RPMI8226 (cell line): ENCODE measurements at places on chromosomes 13 and 19.

- no peak for DNase-seq
Observed at GRCh38 chr13:98222816-98223215, 45.7 kb upstream of the RNF113B start.

DNA sequence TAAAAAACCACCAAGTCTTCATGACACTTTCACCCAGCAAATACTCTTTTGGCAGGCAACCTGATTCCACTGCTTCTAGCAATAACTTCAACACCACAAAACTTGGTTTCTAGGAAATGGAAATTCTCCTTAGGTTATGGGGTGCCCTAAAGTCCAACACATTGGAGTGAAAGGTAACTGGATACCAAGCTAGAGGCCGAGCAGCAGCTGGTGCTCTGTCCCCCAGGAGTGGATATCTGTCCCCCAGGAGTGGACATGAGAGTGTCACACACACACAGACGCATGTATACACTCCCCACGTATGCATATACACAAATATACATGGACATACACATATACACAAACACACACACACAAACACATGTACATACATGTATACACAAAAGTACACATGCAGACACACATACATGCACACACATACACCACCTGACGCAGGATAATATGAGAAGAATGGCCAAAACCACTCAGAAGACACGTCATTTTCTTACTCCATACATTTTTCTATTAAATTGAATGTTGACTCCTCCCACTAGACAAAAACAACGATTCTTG is 50.8 kb downstream of the RFX2 start:
- DNase-seq: no peak

GRCh38 chr19:47183601-47184000 is 47.4 kb downstream of the BBC3 start:
- DNase-seq: no peak

DNA sequence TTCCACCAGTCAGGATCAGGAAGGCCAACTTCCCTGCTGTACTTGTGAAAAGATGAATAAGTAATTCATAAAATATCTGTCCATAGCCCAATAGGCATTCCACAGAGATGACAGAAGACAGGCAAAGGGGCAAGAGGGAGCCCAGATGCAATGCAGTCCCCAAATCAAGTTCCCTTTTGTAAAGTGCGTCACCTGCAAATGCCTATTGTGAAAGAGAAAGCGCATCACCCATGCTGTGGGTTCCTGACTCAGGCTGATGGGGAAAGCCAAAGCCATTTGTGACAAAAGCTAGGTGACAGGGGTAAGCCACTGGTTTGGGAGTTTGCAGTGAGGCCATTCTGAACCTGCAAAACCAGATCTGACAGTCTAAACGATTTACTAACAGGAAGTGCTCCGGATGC is 157.5 kb upstream of the ZNF536 start:
- DNase-seq: no peak

- DNase-seq: no peak
Observed at GRCh38 chr19:1648459-1648849, 4.0 kb downstream of the TCF3 start.

GRCh38 chr19:34263745-34264237 is 9.4 kb downstream of the GARRE1 start:
- DNase-seq: no peak

- DNase-seq: no peak
Observed at GRCh38 chr13:79830945-79831344, 350.0 kb downstream of the NDFIP2 start.

- peak; percentile 58 for DNase-seq
Observed at GRCh38 chr13:53151336-53152056, 122.9 kb downstream of the OLFM4 start.

GRCh38 chr13:49454388-49455006 is 10.4 kb downstream of the SETDB2 start:
- peak; percentile 26 for DNase-seq

- no peak for DNase-seq
Observed at GRCh38 chr19:5977222-5977784, 637 bp downstream of the RANBP3 start.

GRCh38 chr19:13884726-13885591 is 8.0 kb downstream of the NANOS3 start:
- peak; percentile 71 for DNase-seq

DNA sequence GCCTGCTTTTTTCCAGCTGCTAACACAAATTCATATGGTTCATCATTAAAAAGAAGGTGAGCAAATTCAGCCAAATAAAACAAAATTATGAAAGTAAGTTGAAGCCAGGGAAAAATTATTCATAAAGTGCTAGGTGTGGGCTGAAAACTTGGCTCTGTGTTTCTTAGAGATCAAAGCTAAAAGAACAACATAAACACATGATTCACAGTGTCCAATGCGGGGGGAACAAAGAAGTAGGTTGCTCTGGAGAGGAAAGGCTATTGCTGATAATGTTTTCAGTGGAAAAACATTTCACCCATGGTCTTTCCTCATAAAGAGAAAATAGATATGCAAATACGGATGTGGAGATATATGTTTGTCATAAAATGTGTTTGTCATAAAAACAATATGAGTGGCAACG is 1691.5 kb upstream of the SLC10A2 start:
- no peak for DNase-seq

GRCh38 chr13:78305171-78305570 is 298.2 kb downstream of the POU4F1 start:
- no peak for DNase-seq

GRCh38 chr19:29503785-29504184 is 22.0 kb upstream of the VSTM2B start:
- DNase-seq: no peak

DNA sequence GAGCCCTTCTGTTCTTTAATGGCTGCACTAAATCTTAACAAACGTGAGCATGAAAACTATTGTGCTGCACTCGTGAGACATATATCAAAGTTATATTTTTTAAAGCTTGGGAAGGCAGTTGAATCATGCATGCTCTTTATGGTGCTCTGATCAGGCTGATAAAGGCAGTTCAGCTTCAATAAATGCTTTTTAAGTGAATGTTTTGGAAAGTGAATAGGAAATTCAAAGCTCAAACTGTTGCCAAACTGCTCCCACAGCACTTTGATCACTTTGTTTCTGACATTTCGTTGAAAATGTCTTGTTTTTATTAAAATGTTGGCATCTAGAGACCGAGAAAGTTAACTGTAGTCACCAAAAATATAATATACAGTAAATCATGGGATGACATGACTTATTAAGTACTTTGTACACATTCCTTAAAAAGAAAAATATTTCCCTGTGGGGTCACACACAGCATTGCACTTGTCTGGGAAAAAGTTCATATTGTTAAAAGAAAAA is 625.7 kb upstream of the PCDH9 start:
- DNase-seq: no peak

- DNase-seq: no peak
Observed at GRCh38 chr19:31347828-31348392, 1.3 kb downstream of the TSHZ3 start.

DNA sequence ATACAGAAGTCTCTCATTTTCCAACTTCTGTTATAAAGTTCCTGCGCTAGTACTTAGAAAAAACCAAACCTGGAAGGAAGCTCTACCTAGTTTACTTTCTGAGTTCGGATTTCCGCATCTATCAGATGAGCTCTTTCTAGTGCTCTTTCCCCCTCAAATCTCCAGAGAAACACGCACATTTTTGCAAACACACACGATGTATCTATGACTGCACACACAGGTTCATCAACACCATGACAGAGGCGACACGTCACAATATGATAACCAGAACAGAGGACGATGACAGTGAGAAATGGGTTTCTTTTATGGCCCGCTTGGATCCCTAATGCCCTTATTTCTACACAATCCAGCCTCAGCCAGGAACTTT is 629 bp upstream of the LRRC63 start:
- peak; percentile 21 for DNase-seq

DNA sequence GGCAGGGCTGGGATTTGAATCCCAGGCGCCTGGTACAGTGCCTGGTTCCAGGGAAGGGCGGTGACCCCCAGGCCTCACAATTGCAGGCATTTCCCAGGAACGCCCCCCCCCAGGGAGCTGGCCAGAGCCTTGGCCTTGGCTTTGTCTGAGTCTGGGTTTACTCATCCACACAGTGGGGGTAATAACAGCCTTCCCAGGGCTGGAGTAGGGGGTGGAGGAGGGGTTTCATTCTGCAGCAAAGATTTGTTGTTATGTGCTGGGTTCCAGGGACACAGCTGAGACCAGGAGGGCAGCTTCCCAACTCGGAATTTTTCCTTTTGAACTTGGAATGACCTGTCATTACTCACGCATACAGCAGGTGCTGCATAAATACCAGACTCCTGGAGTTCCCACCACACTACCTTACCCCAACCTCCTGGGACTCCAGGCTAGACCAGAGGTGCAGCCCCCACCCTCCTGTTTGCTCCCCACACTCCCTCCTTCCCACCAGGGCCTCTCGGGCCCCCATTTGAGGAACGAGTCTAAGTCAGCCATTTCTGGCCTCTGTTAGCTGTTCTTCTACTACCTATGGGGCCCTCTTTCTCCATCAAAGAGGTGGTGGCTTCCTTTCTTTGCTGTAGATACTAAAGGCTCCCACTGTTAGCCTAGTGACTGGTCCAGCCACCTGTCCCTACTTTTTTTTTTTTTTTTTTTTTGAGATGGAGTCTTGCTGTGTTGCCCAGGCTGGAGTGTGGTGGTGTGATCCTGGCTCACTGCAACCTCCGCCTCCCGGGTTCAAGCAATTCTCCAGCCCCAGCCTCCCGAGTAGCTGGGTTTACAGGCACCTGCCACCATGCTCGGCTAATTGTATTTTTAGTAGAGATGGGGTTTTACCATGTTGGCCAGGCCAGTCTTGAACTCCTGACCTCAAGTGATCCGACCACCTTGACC is 1.6 kb upstream of the ADAMTS10 start:
- DNase-seq: no peak

- no peak for DNase-seq
Observed at GRCh38 chr13:111217641-111218040, 102.5 kb downstream of the ARHGEF7 start.

DNA sequence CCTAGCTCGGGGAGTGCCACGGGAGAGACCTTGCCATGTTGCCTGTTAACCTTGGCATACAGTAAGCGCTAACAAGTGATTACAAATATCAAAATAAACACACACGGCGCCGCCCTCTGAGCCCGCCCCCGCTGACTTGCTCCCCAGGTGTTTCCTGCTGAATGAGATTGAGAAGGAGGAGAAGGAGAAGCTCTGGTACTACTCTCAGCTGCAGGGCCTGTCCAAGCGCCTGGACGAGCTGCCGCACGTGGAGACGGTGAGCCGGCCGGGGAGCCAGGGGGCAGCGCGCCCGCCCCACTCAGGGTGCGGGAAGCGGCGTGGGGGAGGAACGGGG is 5.0 kb downstream of the APC2 start:
- peak; percentile 86 for DNase-seq

DNA sequence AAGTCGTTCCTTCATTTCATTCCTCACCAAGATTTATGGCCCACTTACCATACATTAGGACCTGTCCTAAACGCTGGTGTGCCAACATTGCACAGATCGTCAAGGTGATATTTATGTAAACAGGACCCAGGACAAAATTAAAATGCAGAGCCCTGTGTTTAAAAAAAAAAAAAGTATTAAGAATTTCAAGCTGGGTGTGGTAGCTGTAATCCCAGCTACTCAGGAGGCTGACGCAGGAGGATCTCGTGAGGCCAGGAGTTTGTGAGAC is 6.5 kb upstream of the ZNF444 start:
- no peak for DNase-seq

GRCh38 chr19:55146705-55147273 is 2.2 kb downstream of the TNNT1 start:
- peak; percentile 31 for DNase-seq

DNA sequence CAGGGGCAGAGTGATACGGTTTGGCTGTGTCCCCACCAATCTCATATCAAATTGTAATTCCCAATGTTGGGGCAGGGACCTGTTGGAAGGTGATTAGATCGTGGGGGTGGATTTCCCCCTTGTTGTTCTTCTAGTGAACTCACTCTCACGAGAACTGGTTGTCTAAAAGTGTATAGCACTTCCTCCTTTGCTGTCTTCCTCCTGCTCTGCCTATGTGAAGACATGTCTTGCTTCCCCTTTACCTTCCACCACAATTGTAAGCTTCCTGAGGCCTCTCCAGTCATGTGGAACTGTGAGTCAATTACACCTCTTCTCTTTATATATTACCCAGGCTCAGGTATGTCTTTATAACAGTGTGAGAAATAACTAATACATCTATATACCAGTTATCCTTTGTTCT is 706.4 kb upstream of the KLHL1 start:
- no peak for DNase-seq

DNA sequence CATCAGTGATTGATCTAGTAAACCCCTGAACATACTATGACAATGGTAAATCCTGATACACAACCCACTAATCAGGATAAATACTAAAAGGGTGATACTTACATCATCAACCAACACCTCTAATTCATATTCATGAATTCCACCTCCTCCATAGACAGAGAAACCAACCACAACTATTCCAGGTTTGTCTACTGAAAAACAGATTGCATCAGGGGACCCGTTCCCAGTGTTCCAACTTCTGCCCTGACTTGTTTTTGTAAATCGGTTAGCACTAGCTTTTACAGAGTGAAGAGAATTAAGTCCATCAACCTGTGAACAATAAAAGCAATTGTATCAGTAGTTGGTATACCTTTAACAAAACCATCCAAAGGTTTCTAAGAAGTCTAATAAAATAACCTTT is 149.2 kb downstream of the MYCBP2 start:
- DNase-seq: no peak

DNA sequence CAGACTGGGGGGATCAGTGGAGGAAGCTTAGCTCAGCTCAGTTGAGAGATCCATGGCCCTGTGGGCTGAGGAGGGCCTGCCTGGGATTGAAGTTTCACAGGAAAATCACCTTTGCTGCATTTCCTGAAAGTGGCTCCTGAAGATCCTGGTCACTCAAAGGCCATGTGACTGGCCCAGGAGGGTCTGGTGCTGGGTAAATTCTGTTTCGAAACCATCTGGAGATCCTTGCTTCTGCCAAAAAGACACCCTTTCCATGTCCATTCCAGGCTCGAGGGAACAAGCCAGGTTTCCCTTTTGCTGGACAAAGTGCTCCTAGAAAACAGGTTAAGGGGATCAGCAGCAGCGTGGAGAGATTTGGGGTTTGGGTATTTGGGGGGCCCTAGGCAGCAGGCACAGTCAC is 293.3 kb downstream of the ZNF536 start:
- no peak for DNase-seq

GRCh38 chr19:47633517-47633916 is 24.6 kb downstream of the BICRA start:
- DNase-seq: no peak

DNA sequence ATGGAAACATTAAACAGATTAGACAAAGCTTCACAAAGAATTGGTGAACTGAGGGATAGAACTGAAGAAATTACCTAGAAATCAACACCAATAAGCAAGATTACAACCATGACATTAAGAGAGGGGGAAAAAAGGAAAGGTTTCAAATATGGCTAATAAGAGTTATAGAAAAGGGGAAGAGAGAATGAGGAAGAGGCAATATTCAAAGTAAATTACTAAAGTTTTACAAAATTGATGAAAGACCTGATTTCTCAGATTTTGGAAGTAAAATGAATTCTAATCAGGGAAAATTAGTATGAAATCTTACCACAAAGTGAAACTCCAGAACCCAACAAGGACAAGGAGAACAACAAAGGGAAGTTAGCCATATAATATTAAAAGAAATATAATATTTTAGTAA is 187.4 kb downstream of the NBEA start:
- no peak for DNase-seq
